Activated T-cell treated with anti-CD3 and anti-CD28 coated beads for 24 hours (primary cell): ENCODE measurements at places on chromosomes 2 and 18.

- no peak for DNase-seq
Measured at GRCh38 chr2:74625658-74626425, 22.3 kb downstream of the M1AP start.

DNA sequence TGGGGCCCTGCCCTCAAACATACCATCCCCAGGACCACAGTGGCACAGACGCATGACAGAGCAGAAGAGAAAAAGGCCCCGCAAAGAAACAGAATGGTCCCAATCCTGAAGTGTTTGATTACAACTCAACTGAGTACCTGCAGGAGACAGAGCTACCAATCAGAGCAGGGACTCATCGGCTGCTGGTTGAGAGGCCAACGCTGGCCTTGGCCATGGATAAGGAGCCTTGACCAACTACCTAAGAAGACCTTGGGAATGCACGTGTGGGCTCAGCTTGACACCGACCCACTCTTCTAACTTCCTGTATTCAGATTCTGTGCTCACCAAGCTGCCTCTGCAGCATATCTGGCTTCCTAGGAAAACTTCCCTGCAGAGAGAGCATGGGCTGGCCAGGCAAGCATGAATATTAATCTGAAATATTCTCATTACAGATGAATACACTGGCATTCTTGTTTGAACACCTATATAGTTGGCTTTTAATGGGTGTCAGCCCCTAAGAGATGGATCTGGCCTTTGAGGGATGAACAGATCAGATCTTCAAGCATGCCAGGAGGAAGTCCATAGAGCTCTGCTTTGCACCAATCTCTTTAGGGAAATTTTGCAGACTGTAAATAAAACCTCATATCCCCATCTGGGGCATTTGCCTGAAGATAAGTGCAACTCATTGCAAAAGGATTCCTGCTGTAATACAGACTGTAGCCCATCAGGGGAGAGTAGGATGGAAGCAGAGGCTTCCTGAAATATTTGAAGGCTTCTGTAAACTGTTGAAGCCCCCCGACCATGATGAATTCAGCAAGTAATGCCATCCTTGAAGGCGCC is 135.4 kb downstream of the BCL2 start:
- no peak for DNase-seq

DNA sequence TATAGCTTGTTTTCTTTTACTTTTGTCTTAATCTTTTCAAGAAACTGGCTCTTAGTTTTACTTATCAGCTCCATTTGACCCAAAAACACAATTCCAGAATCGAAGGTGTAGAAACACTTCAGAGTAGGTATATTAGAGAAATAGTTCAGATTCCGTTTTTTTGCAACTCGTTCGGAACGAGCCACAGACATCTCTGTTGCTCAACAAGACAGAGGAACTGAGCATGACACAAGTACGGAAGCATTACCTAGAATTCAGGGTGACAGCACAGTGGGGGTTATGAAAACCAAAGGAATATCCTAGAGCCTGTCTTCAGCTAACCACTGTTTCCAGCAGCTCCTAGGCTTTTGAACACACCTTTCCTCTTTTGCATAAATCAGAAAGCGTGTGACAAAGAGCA is 5.0 kb downstream of the HRH4 start:
- DNase-seq, result no peak

DNA sequence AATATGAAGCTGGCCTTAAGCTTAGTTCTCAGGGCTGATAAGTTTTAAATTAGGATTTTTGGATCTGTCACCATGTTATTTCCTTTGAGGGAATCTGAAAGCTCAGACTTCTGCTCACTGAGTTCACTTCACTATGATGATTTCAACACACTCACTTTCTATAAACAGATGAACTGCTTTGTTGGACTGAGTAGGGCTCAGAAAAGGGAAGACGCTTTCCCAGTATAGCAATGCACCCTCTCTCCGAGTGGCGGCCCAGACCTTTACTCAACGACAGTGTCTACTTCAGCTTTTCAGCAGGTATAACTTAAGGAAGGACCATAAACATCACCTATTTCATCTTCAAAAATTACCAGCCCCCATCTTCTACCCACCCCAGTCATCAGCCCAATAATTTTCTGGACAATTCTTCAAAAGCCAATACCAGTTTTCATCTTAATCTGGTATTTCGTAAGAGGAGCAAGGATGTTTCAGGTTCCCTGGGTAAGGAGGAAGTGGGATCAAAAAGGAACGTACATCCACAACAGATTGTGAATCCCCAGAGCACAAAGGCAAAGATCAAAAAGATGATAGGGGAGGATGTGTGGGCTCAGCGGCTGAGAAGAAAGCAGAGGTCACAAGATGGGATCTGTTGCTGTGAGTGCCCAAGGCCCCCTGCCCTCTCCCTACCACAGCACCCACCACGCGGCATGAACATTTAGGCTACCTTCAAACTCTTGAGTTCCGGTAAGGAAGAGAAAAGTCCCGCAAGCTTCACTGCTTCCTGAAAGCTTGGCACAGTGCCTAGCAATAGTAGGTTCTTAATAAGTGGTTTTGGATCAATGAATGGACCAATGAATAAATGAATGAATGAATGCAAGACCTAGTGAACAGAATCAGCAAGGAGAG is 41.9 kb downstream of the LPIN2 start:
- no peak for DNase-seq
